ENCODE measurements at places on chromosomes 7 and 10. TPM values are rescaled to one million over a fixed set of nuclear protein-coding genes. Genes with fewer than 3 reads are reported as not detected.

DNA sequence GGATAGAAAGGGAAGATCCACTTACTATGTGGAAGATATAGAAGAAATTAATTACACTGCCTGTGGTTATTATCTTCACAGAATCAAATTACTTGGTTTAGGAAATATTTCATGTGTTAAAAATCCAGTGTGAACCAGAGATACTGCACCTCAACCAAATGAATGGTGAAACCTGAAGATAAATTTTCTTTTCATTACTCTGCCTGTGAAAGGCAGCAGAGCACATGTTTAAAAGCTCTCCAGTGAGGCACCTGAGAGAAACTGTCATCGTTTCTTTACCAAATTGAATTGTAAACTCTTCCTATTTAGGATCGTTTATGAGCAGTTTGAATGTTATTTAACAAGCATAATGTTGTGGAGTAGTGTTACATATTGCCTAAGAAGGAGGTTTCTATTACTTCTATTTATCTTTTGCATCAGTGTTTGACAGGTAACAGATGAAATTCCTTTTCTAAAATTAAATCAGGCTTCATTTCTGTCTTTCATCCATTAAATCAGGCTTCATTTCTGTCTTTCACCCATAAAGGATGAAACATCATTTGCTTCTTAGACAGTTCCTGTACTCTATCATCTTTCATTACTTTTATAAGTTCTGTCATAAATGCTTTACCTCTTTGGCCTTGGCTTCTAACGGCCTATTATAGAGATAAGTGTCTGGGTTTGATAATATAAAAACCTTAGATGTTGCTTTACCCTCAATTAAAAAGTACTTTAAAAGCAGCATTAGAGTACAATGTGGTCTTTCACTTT lies 266.6 kb downstream of the NXPH1 start:
- no peak for DNase-seq

- no peak for DNase-seq
These were observed 45.5 kb downstream of the GTF2IRD1 start for GRCh38 chr7:74498996-74499834.

DNA sequence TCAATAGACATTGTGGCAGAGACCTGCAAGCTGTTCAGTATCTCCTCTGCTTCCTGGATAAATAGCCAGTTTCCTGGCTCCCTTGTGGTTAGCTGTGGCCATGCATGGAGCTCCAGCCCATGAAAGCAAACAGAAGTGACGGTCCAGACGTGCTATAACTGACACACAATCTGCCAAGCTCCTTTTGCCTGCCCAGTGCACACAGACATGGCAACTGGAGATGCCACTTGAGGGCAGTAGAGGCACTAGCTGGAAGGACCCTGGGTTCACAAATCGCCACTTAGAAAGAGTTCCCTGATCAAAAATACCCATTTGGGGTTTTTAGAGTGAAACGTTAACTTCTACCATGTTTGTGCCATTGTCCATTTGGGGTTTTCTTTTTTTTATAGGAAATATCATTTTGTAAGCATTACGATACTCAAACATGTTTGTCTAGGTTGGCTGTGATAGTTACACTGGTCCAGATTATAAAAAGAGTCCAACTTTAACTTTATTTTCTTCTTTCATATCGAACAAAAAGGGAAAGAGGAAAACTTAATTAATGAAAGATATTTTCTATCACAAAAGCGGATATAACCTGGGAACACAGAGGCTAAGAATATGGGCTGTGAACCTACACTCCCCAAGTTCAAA lies 31.3 kb downstream of the KIN start:
- no peak for DNase-seq

- DNase-seq, result no peak
These were observed 14.8 kb downstream of the OGDHL start for GRCh38 chr10:49747303-49747646.

DNA sequence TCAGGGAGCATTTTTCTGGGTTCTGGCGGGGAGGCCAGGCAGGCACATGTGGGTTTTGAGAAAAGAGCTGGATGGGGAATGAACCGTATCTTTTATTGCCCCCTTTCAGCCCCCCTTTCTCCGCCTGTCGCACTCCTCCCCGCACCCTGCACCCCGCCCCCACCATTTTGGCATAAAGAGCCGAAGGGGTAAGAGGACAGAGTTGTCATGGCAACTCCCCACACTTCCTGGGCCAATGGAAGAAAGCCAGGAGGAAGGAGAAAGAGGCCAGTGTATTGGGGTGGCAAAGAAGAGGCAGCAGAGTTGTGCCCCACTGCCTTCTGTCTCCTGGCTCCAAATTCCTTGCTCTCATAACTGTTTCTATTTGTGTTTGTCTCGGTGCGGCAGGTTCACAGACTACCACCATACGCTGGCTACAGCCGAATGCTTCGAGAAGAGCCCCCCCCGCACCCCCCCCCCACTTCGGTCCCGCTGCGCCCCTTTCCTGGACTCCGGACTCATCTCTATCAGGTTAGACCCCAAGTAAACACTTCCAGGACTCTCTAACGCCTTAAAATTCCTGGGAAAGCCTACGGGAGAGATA lies 3.4 kb downstream of the KCNIP2 start:
- no peak for DNase-seq

DNA sequence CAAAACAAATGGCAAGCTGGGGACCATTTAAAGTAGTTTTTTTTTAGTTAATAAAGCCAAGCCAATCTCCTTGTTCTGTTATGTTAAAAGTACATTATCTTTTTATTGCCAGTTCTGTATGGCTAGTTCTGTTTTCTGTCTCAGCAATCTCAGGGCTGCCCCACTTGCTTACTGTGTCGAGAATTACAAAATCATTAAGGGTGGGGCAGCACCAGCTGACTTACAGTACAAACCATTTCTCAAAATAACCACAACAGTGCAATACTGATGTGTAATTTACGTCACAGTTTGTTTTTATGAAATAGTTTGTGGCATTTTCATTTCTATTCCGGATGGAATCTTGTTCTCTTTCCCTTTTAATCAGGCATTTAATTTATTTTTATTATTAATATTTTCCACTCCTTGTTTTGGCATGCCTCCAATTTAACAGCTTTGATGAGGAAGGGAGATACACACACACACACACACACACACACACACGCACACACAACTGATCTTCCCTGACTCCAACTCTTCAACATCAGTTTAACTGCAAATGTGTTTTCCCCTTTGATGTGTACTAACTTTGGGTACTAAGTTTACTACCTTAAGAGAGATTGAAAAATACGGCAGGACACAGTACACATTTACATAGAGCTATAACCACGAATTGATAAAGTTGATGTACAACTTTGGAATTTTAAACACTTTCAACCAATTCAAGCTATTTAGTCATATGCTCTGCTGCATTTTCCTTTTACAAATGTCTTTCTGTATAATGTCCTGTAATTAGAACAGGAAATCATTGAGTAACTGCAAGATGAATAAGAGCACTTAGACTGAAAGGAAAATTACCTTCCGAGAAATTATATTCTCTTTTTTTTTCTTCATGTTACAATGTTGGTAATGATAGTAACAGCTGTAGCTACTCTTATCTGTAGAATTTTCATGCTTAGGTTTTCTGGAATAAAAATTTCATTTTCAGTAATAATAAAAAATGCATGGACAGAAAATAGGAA lies 91.5 kb downstream of the ARID5B start:
- peak; percentile 31 for DNase-seq

GRCh38 chr7:4013793-4014192 lies 668.3 kb upstream of the FOXK1 start:
- no peak for DNase-seq

GRCh38 chr7:35380739-35381224 lies 126.9 kb upstream of the TBX20 start:
- DNase-seq, result no peak

DNA sequence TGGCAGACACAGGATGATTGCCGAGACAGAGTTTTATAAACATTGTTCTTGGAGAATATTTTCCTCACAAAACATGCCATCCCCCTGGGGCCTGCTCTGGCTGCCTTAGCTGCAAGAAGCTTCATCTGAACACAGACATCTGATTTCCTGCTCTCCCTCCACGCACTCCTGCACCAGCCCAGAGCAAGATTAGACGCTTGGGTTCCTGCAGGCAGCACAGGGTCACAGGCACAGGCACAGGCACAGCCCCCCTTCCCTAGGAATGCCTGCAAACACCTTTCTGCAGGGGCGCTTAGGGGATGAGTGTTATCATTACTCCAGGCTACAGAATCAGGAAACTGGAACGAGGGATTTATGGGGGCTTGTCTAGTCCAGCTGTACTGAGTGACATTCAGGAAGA lies 450.3 kb downstream of the GRID1 start:
- DNase-seq, result no peak

DNA sequence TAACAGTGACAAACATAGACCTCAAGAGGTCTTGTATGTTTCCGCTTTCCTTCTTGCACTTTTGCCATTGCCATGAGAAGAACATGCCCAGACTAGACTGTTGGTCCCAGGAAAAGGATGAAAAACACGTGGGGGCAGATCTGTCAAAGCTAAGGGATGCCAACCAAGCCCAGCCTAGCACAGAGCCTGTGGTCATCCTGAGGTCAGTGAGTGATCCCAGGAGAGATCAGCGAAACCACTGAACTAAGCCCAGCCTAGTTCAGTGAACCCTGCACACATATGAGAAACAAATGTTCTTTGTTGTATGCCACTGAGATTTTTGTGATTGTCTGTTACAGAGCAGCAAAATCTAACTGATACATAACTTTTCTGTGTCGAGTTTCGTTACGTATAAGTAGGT lies 718.8 kb downstream of the MAGI2 start:
- DNase-seq, result no peak

DNA sequence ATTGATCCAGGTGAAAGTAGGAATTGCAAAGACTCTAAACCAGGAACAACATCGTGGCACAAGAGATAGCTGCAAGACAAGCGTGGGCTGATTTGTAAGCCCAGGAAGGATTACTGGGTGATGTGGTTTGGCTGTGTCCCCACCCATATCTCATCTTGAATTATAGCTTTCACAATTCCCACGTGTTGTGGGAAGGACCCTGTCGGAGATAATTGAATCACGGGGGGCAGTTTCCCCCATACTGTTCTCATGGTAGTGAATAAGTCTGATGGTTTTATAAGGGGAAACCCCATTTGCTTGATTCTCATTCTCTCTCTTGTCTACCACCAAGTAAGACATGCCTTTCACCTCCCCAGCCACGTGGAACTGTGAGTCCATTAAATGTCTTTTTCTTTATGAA lies 59.5 kb downstream of the ST8SIA6 start:
- DNase-seq, result no peak

GRCh38 chr7:42192066-42192465 lies 44.9 kb downstream of the GLI3 start:
- DNase-seq, result no peak

GRCh38 chr7:53237344-53237913 lies 202.0 kb downstream of the POM121L12 start:
- no peak for DNase-seq

DNA sequence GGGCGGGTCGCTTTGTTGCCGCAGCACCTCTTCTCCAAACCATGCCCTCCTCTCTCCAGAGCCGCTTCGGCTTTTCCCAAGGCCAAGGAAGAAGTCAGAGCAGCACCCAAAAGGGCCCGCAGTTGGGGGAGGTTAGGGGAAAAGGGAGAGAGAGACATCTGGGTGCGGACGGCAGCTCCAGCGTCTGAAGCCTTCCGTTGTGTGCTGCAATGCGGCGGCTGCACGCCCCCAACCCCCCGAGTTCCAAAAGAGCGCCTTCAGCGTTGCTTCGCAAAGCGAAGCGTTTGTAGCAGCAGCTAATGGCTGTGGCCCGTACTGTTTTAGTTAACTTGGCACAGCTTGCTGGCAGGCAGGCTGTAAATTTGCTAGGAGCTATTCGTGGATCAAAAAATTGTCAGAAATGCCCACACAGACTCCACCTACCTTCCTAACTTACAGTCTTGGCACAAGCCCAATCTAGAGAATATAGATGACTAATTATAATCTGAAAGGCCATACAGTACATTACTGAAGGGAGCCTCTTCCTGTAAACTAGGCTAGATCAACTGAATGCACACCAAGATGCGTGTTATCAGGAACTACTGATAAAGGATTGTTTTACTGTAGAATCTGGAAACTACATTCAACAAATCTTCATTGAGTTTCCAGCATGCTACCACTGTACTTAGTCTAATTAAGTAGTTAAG lies 1.1 kb upstream of the KBTBD2 start:
- no peak for DNase-seq

- DNase-seq, result no peak
These were observed 26.8 kb downstream of the COBL start for GRCh38 chr7:51289623-51290303.

- DNase-seq, result no peak
These were observed 2.2 kb downstream of the STRIP2 start for GRCh38 chr7:129436335-129436923.

DNA sequence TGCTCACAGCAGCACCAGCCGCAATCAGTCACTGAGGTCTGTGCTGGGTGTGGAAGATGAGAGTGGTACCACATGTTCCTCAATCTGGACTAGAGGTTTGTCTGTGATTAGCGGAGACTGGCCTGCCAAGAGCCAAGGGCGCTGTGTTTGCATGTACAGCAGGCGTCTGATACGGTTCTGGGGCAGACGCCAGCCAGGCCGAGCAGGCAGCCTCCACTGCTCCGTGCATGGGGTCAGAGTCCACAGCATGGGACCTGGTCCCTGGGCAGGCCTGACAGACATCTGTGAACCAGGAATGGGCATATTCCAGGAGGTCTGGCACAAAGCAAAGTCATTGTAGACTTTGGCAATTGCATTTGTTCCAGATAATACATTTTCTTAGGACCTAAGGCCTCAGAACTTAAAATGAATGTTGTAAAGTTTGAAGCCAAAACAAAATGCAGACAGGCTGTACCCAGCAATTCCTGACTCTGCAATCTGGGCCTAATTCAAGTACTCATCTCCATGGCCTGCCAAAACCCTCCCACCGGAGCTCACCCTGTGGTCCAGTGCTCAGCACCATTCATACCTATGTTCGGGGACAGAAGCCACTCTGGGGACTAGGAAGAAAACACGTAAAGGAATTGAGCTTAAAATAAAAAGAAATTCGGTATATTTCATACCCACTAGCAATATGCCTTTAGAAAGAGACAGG lies 50.0 kb upstream of the FAM20C start:
- DNase-seq, result no peak

DNA sequence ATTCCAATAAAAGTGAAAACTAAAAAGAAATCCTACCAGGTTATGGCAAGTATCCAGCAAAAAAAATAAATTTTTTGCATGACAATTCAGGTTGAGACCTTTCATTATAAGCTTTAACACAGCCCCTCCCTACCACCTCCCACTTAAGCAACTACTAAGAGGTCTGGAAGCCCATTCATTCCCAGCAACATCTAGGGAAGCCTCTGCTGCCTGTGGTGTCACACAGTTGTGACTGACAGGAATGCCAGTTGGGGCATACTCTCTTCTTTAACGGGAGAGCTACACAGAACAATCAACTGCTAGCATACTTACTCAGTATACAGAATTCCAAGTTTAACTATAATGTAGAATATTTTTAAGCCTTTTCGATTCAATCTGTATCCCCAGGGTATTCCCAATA lies 27.8 kb downstream of the ABI1 start:
- no peak for DNase-seq

GRCh38 chr7:26419198-26419597 lies 127.5 kb downstream of the SNX10 start:
- DNase-seq, result no peak

Gene PNLIPRP1
- total RNA-seq, result not detected

Gene UCMA
- total RNA-seq, result not detected

Gene SEMA4G
- total RNA-seq, result 6.9 TPM

Gene VIPR2
- not detected for total RNA-seq

Gene LRRC61
- 1.7 TPM for total RNA-seq

Gene SGCE
- 87.5 TPM for total RNA-seq

Gene CHST15
- total RNA-seq, result 68.1 TPM

Gene PAPOLB
- not detected for total RNA-seq

Gene HMX3
- total RNA-seq, result not detected

Gene FXYD4
- total RNA-seq, result not detected
